ENCODE measurements at places on chromosomes 7 and 10.

DNA sequence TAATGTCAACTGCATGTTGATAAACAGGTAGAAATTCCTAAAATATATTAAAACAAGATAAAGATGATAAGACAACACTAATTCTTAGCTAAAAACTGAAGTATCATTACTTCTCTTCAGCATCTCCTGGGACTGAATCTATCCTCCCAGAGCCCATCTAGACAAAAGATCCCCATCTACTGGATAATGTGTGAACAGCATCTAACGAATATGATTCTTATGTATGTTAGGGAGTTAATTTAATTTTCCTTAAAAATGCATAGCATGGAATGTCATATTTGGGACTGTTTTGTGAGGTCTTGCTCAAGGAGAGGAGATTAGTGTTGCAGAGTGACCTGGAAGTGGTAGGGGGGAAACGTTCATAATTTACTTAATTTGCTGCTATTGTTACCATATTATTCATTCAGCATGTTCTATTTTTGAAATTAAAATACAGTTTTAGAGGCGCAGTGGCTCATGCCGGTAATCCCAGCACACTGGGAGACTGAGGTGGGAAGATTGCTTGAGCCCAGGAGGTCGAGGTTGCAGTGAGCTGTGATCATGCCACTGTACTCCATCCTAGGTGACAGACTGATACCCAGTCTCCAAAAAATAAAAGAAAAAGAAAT, 305.1 kb upstream of the CSTF2T start:
- DNase-seq, result no peak

DNA sequence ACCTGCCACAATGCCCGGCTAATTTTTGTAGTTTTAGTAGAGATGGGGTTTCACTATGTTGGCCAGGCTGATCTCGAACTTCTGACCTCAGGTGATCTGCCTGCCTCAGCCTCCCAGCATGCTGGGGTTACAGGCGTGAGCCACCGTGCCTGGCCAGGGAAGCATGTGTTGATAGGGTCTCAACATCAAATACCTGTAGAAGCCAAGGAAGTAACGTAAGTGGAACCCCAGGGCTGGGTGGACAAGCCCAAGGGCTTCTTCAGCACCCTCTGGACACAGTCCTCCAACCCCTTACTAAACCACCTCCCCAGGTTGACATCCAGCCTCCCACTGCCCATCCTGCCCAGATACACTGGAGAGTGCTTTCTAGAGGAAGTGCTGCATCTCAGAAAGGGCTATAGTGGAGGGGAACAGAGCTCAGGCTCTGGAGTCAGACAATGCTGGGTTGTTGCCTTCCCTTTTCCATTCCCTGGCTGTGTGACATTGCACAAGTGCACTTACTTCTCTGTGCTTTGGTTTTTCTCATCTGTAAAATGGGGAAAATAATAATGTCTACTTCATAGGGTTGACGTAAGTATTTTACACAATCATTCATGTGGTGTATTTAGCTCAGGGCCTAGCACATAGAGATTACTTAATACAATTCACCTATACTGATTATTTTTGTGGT, 73.9 kb upstream of the KAT6B start:
- no peak for DNase-seq

DNA sequence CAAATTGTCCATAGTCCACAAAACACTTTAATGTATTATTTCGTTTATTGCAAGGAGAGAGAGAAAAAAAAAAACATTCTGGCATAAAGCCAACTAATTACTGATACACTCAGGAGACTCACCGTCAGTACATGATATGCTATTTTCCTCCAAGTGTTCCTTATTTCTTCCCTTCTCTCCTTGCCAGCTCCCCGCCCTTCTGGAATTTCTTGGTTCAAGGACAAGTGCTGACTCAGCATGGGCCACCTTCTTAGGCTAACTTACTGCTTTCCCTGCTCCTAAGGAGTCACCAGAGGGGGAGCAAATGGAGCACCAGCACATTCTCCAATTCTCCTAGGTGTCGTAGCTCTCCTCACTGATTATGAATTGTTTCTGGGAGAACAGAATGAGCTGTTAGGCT, 133.8 kb upstream of the HDAC9 start:
- DNase-seq, result no peak

GRCh38 chr10:47244560-47245500, 55.2 kb upstream of the GDF10 start:
- no peak for DNase-seq

Measured in stimulated activated CD8-positive, alpha-beta memory T cell treated with anti-CD3 and anti-CD28 coated beads, Interleukin-7, amount 100 ng/mL, for 1 hour (primary cell).